PC-9 (cell line): ENCODE measurements at places on chromosomes 5 and 9.

GRCh38 chr9:14692470-14693250, 572 bp downstream of the ZDHHC21 start:
- DNase-seq, result no peak

GRCh38 chr5:177607452-177608192, 7.7 kb downstream of the B4GALT7 start:
- no peak for DNase-seq

DNA sequence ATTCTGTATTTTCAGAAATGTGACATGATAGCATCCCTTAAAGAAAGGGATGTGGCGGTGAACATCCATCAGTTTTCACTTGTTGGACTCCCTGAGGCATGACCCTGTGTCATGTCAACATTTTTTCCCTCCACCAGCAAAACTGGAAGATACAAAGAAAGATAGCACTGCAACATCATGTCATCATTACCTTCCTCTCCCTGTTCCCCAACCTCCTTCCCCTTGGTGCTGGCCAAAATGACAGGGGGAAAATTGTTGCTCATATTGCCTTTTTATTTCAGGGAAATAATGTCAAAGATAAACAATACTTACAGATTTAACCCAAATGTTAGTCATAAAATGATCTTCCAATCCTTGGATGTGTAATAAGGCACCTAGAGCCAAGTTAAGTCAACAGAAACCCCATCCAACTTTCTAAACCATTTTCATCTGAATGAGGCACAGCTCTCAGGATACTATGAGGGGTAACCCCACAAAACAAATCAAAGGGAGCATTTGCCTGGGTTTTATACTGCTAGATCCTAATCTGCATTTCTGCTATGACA, 644.3 kb downstream of the ACTL7B start:
- DNase-seq, result no peak

DNA sequence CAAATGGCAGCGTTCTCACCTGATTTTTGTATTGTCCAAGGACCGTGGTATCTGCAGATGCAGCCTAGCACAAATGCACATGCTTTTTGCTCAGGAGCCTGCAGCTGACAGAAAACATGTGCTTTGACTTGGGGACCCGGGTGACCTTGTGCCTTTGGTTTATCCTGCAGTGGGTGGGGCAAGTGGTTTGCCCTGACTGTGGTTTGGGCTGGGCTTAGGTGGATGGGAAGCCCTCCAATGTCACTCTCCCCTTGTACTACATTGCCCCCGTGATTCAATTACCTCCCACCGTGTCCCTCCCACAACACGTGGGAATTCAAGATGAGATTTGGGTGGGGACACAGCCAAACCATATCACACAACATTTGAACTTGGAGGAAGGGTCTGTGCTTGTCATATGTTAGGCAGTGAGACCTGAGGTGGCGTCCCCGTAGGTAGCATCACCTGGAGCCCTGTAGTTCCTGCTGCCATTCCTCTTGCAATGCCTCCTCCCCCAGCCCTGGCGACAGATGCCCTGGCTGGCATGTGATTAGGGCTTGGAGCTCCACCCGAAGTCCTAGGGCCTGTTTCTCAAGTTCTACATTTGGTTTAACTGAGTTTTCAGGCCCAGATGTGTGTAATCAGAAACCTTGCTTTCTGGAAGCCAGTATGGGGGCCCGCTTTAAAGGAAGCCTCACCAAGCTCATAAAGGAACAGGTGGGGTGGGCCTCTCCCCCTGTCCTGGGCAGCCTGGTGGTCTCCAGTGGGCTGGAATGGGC, 2.1 kb downstream of the ANKRD33B start:
- no peak for DNase-seq

DNA sequence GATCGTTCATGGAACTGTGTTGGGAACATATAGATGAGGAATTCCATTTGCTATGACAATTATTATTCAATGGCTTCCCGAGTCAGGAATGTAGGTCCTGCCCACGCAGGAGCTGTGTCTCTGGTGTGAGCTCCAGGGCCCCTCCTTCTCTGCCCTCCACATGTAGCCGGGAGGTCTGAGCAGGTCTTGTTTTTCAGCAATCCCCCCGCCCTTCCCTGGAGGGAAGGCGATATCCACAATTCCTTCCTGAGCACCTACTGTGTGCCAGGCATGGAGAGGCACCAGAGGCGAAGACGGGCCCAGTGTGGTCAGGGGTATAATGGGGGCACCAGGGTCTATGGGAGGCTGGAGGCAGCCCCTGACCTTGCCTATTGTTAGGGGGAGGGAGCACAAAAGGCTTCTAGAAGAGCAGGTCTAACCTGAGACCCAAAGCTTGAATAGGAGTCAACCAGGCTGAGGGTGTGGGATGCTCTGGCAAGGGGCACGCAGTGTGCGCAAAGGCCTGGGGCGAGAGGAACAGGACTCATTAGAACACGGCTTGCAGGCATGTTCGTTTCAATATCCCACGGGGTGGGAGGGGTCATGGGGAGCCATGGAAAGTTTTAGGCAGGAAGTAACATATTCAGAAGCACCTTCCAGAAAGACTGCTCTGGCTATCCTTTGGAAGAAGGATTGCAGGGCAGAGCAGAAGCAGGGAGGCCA, 154.9 kb downstream of the C9orf50 start:
- DNase-seq, result no peak

- no peak for DNase-seq
Measured at GRCh38 chr5:33299621-33300208, 141.1 kb upstream of the TARS1 start.

DNA sequence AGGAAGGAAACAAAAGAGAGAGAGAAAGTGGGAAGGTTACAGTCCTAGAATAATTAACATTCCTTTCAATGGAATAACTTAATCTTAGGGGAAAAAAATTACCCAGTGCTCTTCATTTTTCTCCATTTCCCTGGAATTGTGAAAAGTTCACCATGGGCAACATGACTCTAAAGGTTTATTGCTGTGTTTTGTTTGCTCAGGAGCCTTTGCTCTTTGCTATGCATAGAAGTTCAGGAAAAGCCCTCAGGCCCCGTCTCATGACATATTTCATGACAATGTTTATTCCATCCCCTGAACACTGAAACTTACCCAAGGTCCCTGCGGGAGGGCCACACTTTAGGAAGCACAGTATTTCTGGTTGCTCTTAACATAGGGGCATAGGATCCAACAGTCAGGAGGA, 9.8 kb upstream of the CTSL start:
- DNase-seq, result no peak

GRCh38 chr9:128123451-128124080, 4.0 kb downstream of the PTGES2 start:
- DNase-seq, result no peak

DNA sequence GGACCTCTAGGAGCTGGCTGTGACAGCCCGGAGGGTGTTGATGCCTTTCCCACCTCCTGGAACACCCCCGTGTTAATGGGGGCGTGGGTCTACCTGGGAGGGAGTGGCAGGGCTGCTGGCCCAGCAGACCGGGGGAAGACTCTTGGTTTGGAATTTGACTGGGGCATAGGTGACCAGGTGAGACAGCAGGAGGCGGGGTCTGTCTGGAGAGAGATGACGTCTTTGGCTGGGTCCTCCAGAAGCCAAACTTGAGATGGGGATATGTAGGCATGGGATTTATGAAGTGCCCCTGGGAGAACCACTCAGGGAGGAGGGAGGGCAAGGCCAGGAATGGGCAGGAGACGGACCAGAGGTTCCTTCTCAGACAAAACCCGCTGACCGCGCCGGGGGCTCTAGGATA, 42.6 kb downstream of the NEK6 start:
- peak; percentile 65 for DNase-seq

DNA sequence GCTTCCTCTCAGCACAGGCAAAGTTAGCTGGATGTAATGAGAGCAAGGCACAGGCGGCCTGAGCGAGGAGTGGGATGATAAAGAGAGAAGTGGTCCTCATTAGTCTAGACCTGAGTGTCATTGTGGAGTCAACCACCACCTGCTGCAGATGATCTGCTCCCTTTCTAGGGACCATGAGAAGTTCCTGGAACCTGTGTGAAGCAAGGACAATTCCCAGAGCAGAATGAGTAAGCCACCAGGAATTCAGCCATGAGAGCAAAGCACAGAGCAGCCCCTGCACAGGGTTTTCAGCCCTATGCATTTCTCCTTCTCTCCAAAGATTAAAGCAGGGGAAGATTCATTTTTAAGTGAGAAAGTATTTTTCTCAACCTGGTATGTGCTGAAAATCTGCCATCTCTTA, 146.8 kb upstream of the SPEF2 start:
- DNase-seq, result no peak

DNA sequence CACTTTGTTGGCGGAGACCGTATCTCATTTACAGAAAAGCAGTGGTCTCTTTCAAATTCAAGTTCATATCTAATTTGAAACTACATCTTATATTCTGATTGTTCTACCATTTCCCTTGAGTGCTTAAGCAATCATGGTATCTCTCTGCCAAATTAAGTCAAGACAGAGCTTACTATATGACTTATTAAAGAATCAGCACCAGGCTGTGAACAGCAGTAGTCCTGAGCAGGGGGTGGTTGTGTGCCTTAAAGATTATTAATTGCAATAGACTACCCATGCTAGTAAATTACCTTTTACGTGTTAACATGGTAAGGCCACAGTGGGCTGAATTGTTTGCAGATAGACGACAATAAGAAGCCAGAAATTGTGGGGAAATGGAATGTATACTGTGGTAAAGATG, 21.5 kb downstream of the SNCAIP start:
- DNase-seq, result no peak

- peak; percentile 62 for DNase-seq
Measured at GRCh38 chr9:103364753-103365152, 369.6 kb downstream of the CYLC2 start.

DNA sequence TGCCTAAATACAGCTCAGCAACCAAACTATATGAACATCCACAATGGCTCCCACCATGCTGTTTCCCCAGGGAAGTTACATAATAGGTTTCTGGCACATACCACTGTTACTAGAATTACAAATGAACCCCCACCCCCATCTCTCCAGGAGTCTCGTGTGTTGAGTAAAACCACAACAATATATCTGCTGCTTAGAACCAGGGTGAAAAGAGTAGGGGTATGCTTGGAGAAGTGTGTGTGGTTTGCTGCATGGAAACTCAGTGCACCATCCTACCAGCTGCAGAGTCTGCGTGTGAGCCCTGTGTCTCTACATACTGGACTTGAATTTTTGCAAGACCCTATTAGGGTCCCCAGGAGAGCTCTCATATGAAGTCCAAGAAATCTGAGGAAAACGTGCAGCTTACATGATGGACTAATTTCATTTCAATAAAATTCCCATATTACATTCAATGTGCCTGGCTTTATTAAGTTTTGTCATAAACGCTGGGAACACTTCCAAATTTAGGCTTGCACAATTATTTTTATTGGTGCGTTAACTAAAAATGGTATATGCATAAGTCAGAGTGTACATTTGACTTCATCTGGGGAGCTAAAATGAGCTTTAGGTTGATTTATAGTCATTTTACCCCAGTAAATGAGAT, 104.5 kb upstream of the NFIB start:
- no peak for DNase-seq

- no peak for DNase-seq
Measured at GRCh38 chr5:159762921-159763320, 153.4 kb upstream of the ADRA1B start.

GRCh38 chr5:72010430-72010829, 96.8 kb upstream of the MAP1B start:
- DNase-seq, result no peak

- no peak for DNase-seq
Measured at GRCh38 chr5:142779163-142779840, 9.1 kb downstream of the ARHGAP26 start.

- no peak for DNase-seq
Measured at GRCh38 chr9:136960212-136960937, 8.3 kb downstream of the LCN12 start.

DNA sequence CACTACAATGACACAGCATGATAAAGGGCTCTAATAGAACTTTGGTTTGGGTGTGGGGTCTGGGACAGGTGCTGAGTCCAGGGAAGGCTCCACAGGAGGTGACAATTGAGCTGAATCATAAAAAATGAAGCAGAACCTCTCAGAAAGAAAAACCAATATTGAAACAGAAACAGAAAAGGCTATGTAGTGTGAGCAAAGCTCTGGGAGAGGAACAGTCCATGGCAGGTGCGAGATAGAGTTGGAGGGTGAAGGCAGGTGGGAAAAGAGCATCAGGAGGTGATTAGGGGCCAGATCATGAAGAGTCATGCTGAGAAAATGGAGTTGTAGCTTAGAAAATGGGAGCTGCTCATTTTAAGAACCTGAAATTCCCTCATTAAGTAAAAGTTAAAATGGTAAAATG, 164.9 kb downstream of the KCTD16 start:
- no peak for DNase-seq

GRCh38 chr5:43569236-43569746, 12.4 kb upstream of the PAIP1 start:
- DNase-seq, result no peak
